ENCODE measurements at places on chromosomes 4 and X.
A peak's percentile ranks its signal among the peaks of the same experiment; 100 is the strongest.

DNA sequence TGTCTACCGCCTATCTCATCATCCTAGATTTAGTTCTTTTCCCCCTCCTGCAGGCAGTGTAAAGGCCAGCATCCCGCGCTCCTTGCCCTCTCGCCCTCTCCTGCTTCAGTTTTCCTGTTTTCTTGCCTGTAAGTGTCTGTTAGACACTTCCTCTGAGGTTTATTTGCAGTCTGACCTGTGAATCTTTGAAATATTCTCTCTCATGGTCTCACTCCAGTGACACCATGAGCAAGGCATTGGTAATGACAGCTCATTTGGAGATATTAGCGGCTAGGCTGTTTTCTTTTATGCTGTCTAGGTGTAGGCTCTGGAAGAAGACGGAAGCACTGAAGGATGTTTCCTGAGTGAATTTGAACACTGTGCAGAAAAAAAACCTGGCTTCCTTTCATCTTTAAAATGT is 179.6 kb downstream of the KDR start:
- DNase-seq: peak; percentile 62

DNA sequence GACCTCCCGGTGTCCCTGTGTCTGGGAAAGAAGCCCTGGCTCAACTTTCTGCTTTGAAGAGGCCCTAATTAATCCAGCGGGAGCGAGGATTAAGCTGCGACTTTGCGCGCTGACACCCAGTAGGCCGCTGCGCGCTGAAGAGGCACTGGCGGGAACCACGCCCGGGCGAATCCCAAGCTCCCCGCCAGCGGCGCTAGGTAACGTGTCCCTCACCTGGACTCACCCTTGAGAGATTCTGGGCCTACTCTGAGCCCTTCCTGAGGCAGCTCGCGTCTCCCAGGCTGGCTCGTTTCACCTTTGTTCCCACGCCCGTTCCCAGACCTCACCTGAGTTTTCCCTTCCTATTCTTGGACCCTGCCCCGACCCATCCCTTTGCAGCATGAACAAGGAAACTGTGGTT is 616 bp upstream of the KLHL34 start:
- no peak for DNase-seq

- DNase-seq: peak; percentile 10
Measured at GRCh38 chr4:157222771-157223160, 2.2 kb downstream of the GRIA2 start.

DNA sequence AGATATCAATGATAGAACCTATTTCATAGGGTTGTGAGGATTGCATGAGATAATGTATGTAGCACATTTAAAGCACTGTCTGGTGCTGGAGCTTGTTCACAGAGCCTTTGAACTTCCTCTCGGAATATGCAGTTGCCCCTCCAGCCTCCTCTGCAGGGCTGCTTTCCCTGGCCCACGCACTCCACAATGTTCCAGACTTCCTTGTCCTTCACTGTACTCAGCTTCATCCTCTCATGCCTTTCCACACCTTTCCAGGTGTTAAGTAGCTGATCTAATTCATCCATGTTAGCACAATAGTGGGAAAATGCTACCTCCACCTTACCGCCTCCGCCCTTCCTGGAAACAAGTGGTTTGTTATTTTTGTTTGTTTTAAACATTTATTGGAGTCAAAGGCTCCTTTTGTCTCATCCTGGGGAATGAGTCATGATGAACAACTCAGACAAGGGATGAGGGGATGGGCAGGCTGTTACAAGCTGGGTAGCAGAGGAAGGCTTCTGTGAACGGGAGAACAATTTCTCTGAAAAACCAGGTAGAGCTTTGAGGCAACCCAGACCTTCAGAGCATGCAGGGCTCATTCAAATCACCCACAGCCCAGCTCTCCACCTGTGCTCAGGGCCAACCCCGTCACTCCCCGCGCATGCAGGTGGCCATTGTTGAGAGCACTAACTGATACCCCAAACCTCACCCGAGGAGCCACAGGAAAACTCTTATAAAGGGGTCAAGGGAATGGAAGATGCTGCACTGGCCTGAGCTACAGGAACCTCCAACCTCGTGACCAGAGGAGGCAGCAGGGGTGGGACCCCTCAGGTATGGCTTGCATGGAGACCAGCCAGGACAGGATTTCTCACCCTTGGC is 84.9 kb upstream of the TBL1X start:
- no peak for DNase-seq

- DNase-seq: no peak
Measured at GRCh38 chr4:67101612-67102011, 443.7 kb downstream of the CENPC start.

GRCh38 chr4:1447676-1448588 is 41.7 kb upstream of the NKX1-1 start:
- no peak for DNase-seq

GRCh38 chr4:118034053-118034785 is at the start of gene NDST3:
NDST3 (plus strand) TSS chr4:118034486; CDS start chr4:118053911, 19,425 bp downstream.
- DNase-seq: no peak

DNA sequence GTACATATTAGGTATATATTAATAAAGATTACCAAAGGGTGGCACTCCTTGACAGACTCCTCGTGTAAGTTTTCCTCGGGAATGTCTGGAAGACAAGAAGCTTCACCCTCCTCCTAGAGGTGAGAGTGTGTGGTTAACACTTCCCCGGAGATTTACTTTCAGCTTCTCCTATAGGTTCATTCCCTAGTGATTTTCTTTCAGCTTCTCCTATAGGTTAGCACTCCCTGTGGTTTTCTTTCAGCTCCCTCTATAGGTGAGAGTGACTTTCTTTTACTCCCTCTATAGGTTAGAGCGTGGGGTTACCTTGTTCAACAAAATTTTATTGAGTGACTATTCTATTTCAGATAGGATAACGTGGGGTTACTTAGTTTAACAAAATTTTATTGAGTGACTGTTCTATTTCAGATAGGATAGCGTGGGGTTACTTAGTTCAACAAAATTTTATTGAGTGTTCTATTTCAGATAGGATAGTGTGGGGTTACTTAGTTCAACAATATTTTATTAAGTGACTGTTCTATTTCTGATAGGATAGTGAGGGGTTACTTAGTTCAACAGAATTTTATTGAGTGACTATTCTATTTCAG is 106.0 kb upstream of the PLAC1 start:
- DNase-seq: peak; percentile 7

DNA sequence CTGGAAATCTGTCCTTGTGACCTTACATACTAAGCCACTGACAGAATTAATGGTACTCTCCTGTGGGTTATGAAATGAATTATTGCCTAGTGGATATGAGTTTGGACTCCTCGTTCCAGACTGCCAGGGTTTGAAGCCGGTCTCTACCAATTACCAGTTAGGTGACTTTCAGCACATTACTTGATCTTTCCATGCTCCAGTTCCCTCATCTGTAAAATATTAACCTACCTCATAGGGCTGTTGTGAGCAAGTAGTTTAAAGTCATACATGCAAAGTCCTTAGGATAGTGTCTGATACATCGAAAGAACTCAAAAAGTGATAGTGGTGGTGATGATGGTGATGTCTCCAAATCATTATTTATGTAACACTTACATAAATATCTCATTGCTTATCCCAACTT is 373.5 kb upstream of the ARX start:
- DNase-seq: no peak

GRCh38 chr4:183571350-183571941 is 66.6 kb downstream of the ING2 start:
- DNase-seq: peak; percentile 9

GRCh38 chrX:69429339-69430015 is 74.6 kb upstream of the NALF2 start:
- no peak for DNase-seq

DNA sequence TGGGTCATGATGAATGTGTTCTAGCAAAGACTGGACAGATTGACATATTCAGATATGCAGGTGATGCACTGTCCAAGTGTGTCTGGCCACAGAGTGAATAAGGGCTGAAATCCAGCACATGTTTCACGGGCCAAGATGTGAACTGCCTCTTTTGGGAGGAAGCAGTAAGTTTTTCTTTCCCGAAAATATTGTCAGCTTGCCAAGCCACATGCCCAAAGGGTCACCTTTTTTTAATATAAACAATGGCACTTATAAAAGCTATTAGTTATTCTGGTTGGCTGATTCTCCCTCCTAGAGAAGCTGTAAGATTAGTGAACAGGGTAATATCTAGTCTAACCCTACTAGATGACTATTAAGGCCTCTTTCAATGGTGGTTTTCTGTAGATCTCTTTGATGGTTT is 1.5 kb upstream of the EDNRA start:
- DNase-seq: no peak

GRCh38 chr4:110854021-110854678 is 231.3 kb upstream of the PITX2 start:
- DNase-seq: peak; percentile 28

GRCh38 chr4:179415037-179415846 is 1973.0 kb upstream of the AGA start:
- peak; percentile 67 for DNase-seq

DNA sequence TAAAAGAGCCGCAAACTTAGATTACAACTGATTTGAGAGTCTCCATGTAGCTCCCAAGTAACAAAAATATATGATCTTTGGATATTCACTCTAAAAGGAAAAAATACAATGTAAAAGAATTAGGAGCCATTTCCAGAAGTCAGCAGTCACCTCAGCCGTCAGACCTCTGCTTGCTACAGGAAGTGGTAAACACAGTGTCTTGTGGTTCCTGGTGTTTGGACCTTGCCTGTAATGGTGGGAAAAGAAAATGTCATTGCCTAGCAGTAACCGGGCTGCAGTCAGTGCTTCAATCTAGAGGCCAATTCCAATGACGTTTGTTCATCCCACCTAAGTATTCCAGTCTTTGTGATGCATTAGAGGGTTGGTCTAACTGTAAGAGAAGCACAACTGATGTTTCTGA is 28.9 kb upstream of the SMIM31 start:
- no peak for DNase-seq

GRCh38 chr4:8079031-8079885 is 79.4 kb downstream of the ABLIM2 start:
- no peak for DNase-seq

DNA sequence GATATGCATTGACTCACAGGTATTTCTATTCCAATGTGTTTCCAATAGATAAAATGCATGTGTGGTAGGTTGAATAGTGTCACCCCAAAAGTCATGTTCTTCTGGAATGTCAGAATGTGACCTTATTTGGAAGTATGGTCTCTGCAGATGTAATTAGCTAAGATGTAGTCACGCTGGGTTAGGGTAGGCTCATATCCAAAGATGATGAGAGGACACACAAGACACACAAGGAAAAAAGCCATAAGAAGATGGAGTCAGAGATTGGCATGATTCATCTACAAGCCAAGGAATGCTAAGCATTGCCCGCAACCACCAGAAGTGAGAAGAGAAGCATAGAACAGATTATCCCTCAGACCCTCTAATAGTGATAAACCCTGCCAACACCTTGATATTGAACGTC is 17.5 kb downstream of the ZNF330 start:
- DNase-seq: no peak

- no peak for DNase-seq
Measured at GRCh38 chr4:3112609-3113469, 38.4 kb downstream of the HTT start.

GRCh38 chr4:163161536-163162205 is 5.0 kb downstream of the NAF1 start:
- no peak for DNase-seq

DNA sequence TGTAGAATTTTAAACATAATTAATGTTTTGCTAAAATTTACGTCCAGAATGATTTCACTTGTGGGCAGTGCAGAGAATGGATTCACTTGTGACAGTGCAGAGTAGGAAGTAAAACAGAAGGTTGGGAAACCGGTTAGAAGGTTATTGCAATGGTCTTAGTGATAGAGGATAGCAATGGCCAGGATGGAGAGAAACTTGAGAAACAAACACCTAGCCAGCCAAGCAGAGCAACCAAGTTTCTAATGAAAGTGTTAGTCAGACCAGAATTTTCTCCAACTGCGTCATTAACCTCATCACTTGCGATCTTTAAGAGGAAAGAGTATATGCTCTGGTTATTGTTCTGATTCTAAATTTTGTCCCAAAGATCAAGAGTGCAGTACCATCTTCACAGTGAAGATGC is 50.0 kb upstream of the TBC1D9 start:
- no peak for DNase-seq

GRCh38 chr4:123750044-123750443 is 353.4 kb downstream of the SPRY1 start:
- DNase-seq: no peak

- no peak for DNase-seq
Measured at GRCh38 chr4:90503677-90504076, 376.5 kb downstream of the CCSER1 start.

DNA sequence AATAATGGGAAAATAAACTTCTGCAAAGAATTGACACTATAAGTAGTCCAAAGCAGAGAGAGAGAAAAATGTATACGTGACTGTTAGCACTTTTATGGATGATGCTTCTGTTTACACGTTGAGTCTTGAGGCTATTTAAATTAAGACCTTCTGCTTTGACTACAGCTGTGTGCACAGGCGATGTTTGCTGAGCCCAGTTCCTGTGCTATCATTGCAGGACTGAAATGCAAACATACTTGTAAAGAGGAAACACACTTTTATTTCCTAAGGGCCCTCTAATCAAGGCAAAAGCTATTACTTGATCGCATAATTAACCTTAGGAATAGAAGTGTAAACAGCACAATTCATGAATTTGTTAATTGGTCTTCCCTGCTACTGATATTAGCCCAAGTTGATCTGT is 226.9 kb downstream of the FBXW7 start:
- DNase-seq: peak; percentile 43

GRCh38 chr4:98245226-98245625 is 16.0 kb upstream of the RAP1GDS1 start:
- DNase-seq: no peak

DNA sequence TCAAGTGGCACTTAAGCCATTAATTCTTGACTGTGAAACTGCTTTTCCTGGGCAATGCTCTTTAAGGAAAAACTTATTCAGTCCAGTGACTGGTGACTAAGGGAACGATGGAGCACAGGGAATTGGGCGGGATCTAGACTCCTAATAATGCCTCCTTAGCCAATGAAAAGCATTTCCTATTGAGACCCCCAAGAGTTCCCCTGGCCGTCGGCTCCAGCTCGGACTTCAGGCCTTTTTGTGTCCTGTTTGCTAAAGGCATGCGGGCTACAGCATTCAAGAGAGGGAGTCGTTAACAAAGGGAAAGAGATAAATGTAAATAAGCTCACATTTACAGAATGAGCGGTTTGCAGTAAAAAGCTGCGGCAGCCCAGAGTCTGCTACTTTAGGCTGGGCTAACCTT is at the start of gene LPAR4:
LPAR4 (plus strand) TSS at position 232 of the 400 bp plus-strand sequence. CDS start 7,150 bp downstream, outside the sequence.
- no peak for DNase-seq

GRCh38 chr4:153541456-153542096 is 75.4 kb downstream of the TMEM131L start:
- DNase-seq: no peak

- DNase-seq: no peak
Measured at GRCh38 chr4:20787940-20788665, 87.8 kb downstream of the PACRGL start.

- DNase-seq: no peak
Measured at GRCh38 chr4:97910005-97910404, 233.3 kb downstream of the STPG2 start.

- no peak for DNase-seq
Measured at GRCh38 chr4:25862411-25863346, at the start of gene SEL1L3. SEL1L3 (minus strand) TSS chr4:25862988; CDS start chr4:25862836, 152 bp downstream.

GRCh38 chr4:47536966-47537365 is 51.9 kb downstream of the ATP10D start:
- no peak for DNase-seq

GRCh38 chr4:173230062-173230461 is 61.5 kb downstream of the GALNT7 start:
- no peak for DNase-seq

GRCh38 chr4:141912831-141913230 is 276.4 kb downstream of the IL15 start:
- no peak for DNase-seq

- DNase-seq: no peak
Measured at GRCh38 chrX:137549851-137550664, 15.9 kb upstream of the ZIC3 start.

All from SHP77 treated with DMSO at 0.1 percent for 48 hours (cell line).